T47D (cell line): ENCODE measurements at places on chromosomes 16 and 17.

DNA sequence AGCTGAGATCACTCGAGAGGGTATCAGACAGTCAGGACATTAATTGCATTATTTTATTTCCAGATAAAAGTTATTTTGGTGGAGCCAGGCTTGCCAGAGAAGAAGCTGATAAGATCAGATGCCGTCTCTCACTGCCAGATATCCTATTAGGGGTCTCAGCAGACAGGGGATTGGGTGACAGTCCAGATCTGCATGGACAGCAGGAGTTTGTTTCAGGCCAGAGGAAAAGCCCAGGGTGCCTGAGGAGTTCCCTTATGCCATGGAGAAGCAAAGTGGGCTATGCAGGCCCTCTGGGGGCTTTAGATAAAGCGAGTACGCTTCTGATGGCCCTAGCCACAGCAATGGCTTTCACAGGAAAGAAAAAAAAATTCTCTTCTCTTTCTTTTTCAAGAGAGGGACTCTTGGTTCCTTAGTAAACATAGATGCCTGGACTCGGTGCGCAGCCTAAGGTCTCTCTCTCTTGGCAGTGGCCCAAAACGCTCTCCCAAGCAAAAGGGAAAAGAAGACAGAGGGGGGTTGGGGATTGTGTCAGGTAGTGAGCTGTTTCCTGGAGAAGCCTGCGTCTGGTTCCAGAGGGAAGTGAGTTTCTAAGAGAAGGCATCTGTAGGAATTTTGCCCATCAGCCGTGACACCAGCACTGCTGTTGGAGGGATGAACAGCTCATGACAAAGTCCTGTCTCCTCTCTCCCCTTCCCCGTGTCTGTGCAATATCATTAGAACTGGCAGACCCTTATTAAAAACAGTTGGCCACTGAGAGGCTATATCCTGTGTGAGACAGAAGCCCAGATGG, 166.3 kb upstream of the FOXF1 start:
- no peak for DNase-seq

DNA sequence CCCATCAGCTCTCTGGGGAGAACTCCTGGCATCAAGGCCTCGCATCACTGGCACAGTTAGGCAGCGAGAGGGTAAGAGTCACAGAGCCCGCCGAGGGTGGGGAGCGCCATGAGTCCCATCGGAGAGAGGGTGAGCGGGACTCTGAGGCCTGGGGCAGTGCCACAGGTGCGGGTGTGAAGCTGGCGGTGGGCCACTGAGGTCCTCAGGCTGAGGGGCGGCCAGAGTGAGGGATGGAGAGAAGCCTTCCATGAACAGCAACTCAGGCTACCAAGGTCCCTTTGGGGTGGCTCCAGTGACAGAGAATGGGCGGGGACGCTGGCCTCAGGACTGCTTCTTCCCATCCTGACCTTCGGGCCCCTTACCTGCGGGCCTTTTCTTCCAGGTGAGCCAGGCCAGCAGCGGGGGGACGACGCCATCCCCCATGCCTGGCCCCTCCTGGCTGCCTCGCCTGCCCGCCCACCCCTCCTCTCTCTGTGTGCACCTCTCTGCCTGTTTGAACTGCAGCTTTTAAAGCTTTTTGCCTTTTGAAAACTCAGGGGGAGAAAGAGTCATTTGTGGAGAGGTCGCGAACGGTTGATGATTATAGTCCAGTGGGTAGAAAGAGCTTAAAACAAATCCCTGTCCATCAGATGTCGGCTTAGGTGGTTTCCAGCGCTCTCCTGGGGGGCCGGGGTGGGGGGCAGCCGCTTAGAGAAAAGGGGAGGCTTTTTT, 149.3 kb upstream of the GSE1 start:
- no peak for DNase-seq

- DNase-seq = no peak
Measured at GRCh38 chr17:35289222-35289621, 46.4 kb downstream of the SLFN5 start.

- DNase-seq = no peak
Measured at GRCh38 chr16:23107117-23107516, 42.1 kb downstream of the USP31 start.

DNA sequence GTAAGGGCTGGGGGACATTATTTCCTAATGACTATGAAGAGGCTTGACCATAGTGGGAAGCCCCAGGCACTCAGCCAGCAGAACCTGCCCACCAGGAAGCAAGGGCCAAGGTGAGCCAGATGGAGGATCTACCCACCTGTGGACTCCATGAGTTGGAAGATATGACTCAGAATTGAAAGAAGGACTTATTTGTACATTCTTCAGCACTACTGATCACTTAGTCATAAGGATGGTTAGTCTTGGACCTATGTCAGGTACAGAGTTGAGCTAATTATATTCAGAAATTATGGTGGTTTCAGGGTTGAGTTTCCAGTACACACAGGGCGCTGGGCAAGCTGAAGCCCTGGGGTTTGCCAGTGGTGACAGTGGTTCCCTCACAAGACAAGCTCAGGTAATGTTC, 24.0 kb upstream of the GRIN2A start:
- no peak for DNase-seq

GRCh38 chr16:53912155-53912554, 208.2 kb downstream of the FTO start:
- DNase-seq = no peak

DNA sequence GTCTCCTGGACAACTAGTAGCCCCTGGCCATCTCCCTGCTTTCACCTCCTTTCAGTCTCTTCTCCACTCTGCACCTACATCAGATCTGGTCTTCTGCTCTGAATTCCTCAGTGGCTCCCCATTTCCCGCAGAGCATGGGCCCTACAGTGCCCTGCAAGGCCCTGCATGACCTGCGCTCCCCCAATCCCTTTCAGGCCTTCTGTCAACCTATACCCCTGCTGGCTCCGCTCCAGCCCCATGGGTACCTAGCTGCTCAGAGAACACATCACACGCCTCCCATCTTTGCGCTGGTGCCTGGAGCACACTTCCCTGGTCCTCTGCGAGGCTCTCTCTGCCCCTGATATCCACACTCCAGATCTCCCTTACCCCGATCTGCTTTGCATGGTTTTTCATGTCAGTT, 145.2 kb downstream of the KATNIP start:
- no peak for DNase-seq

DNA sequence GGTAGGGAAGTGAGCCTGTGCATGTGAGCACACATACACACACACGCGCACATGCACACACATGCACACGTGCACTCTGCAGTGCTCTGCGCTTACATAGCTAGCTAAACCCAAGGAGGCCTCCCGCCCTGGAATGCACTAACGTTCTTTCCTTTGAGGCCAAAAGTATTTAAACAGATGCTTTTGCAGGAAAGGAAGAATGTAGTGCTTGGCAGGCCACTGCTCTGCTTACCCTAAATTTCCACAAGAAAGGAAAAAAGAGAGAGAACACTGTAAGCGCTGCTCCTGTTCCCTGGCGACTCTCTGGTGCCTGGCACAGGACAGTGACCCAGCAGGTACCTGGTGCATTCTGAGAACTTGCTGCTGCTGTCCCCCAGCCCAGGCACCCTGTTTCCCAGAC, 31.3 kb upstream of the MRPS23 start:
- DNase-seq = no peak

DNA sequence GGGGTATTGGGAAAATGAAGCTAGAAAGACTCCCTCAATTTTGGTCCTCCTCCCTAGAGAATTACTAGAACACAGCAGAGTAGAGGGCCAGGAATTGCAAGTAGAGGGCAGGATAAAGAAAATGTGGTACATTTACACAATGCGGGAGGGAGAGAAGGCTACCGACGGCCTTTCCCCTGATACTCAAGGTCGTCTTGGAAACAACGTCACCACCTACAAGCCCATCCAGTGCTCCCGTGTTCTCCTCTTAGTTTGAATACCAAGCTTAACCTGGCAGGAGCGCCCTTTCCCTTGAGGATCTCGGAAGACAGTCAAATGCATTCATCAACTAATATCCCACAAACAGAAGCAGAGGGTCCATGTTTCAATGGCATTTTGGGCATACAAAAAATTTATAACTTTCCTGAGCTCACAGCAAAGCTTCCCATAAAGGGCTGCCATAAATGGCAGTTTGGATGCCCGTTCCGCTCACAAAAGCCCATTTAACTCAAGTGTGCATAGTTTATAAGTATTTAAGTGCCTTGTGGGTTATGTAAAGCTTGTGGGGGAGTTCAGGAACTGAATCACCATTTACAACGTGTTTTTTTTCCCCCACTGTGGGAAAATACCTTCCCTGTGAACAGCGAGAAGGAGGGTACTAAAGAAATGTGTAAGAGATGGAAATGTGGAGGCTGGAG, 414.6 kb downstream of the SLC39A11 start:
- DNase-seq = no peak

- no peak for DNase-seq
Measured at GRCh38 chr16:75931043-75931442, 204.8 kb upstream of the CPHXL start.

DNA sequence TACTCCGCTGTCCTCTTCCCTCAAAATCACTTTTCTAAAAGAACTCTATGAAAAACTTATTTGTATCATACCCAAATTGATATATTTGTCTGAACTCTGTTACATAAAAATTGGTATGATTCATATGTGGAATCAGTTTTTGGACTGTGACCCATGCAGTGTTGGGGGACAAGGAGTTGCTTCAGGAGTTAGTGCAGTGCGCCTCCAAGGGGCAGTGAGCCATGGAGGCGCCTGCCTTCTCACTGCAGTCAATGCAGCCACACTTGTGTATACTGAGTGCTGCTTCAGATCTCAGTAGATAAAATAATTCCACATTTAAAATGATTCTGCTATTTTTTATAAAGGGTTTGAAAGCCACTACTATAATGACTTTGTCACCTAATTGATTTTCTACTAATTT, 32.5 kb downstream of the DGKE start:
- DNase-seq = no peak

- DNase-seq = no peak
Measured at GRCh38 chr17:44971776-44972483, 3.8 kb upstream of the C1QL1 start.

- DNase-seq = no peak
Measured at GRCh38 chr16:86899151-86899550, 320.8 kb downstream of the FOXL1 start.

DNA sequence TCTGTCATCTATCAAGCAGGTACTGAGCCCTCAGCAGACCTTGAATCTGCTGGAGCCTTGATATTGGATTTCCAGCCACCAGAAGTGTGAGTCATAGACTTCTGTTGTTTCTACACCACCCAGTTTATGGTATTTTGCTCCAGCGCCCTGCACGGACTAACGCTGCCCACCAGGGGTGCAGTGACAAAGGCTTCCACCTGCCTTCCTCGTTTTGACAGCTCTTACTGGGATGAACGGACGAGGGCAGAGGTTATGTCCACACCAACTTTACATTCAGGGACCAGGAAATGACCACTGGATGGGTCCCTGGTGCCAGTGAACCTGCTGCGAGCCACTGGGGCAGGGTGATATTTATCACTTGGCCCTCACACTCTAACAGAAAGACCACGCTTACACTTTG, 66.6 kb upstream of the CBX4 start:
- DNase-seq = no peak

DNA sequence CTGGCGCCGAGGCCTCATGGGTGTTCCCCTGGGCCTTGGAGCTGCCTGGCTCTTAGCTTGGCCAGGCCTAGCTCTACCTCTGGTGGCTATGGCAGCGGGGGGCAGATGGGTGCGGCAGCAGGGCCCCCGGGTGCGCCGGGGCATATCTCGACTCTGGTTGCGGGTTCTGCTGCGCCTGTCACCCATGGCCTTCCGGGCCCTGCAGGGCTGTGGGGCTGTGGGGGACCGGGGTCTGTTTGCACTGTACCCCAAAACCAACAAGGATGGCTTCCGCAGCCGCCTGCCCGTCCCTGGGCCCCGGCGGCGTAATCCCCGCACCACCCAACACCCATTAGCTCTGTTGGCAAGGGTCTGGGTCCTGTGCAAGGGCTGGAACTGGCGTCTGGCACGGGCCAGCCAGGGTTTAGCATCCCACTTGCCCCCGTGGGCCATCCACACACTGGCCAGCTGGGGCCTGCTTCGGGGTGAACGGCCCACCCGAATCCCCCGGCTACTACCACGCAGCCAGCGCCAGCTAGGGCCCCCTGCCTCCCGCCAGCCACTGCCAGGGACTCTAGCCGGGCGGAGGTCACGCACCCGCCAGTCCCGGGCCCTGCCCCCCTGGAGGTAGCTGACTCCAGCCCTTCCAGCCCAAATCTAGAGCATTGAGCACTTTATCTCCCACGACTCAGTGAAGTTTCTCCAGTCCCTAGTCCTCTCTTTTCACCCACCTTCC, 7.9 kb downstream of the HIRIP3 start:
- no peak for DNase-seq

GRCh38 chr17:56173958-56174835, 20.9 kb downstream of the ANKFN1 start:
- DNase-seq = peak; percentile 89

DNA sequence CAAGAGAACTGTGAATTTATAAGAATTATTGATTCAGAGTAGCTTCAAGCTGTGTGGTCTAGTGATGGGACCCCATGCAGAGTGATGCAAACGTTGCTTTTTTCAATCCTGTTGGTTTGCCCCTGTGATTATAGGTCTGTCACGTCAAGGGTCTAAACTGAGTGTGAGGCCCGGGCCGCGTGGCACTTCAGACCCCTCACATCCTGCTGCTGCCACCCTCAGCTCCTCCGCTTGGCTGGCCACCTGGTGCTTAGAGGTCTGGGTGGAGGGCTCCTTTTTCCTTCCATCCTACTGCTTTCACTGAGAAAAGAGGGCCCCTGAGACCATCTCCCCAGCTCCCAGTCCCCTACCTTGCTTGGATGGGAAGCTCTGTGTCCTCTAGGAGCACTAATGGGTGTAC, 12.0 kb downstream of the MYL4 start:
- DNase-seq = no peak

DNA sequence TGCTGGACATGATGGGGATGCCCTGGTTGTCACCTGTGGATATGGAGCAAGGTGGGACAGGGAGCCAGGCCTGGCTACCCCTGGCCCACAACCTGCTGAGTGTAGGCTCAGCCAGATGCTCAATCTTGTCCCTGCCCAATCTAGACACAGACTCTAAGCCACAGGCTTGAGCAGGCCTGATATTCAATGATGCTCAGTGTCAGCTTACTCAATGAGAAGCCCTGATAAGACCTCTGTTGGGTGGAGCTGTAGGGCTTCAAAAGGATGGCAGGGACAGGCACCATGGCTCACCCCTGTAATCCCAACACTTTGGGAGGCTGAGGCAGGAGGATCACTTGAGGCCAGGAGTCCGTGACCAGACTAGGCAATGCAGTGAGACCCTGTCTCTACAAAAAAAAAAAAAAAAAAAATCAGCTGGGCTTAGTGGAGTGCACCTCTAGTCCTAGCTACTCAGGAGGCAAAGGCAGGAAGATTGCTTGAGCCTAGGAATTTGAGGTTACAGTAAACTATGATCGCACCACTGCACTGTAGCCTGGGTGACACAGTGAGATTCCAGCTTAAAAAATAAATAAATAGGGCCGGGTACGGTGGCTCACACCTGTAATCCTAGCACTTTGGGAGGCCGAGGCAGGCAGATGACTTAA, 3.4 kb downstream of the LCAT start:
- no peak for DNase-seq

GRCh38 chr16:29663016-29663806, at the start of gene SPN:
Gene SPN (plus strand): TSS chr16:29663247. CDS start chr16:29663729, 482 bp downstream.
- DNase-seq = no peak

- DNase-seq = no peak
Measured at GRCh38 chr17:44389723-44390202, 314 bp upstream of the ITGA2B start.

- DNase-seq = no peak
Measured at GRCh38 chr16:66231452-66232160, 134.9 kb upstream of the CDH5 start.

GRCh38 chr17:6714315-6714874, 1.2 kb upstream of the SLC13A5 start:
- DNase-seq = no peak
